ENCODE measurements at places on chromosomes 16 and 17.

DNA sequence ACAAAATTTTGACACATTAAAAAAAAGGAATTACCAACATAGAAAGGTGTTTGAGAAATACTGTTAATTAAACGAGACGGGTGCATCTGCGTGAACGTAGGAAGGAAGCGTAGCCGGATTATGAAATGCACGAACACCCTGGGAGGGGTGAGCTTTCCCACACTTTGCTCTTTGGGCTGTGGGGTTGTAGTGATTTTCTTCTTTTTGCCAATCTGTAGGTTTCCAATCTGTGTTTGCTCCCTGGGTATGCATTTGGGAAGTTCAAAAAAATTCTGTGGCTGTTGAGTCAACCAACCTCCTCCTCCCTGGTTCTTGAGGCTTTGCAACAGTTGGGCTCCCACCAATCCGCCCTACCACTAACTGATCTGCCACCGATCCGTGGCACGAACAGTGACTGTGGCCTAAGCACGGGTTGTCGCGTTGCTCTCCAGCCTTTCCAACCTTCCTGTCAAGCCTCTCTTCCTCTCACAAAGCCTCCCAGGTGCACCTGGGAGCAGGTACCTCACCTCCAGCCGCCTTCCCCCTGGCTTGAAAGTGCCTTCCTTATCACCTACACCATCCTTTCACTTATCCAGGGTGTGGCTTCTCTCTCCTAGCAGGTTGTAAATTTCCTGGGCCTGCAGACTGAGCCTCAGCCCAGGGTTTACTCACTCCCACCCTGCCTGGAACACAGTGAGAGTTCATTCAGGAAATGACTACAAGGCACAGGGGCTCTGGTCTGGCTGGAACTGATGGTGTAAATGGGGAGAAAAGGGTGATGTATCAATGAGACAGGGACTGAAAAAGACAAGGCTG lies 16.6 kb downstream of the RTN4RL1 start:
- ATAC-seq, result no peak

DNA sequence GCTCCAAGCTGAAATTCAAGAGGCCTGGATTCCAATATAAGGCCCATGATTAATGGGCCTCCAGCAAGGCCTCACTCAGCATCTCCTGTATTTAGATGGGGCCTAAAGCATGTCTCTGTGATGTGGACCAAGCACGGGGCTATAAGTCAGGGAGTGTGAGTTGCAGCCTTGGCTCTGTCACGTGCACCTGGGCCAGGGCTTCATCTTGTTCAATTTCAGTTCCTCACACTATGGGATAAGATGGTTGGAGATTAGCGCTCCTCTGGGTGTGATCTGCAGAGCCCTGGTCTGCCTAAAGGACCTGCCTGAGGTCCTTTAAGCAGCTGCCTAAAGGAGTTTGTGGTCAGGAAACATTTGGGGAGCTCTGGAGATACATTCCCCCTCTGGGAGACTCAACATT lies 25.2 kb downstream of the KLHL36 start:
- no peak for ATAC-seq

- ATAC-seq, result no peak
Observed at GRCh38 chr16:31074814-31075183, 577 bp downstream of the ZNF646 start.

DNA sequence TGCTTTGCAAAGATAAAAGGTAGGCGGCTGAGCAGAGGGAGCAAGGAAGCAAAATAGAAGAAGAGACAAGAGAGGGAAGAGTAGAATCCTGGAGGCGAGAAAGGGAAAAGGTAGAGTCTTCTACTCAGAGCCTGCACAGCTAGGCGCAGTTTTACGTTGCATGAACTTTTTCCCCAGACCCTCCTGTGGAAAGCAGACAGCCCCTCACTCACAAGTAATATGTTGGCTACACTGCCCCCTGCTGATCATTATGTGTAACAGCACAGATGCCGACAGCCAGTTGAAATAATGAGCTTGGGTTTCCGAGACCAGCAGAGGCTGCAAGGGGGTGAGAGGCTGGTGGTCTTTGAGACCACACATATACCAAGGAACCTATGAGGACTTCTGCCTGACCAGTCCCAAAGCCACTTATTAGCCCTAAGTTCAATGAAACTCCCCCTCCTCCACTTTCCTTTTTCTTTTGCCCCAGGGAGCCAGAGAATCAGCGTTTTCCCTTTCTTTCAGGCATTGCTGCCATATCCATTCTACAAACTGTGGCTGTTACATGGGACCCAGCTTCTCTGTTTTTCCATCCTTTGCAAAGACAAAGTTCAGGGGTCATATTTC lies 22.5 kb upstream of the CMTR2 start:
- no peak for ATAC-seq

DNA sequence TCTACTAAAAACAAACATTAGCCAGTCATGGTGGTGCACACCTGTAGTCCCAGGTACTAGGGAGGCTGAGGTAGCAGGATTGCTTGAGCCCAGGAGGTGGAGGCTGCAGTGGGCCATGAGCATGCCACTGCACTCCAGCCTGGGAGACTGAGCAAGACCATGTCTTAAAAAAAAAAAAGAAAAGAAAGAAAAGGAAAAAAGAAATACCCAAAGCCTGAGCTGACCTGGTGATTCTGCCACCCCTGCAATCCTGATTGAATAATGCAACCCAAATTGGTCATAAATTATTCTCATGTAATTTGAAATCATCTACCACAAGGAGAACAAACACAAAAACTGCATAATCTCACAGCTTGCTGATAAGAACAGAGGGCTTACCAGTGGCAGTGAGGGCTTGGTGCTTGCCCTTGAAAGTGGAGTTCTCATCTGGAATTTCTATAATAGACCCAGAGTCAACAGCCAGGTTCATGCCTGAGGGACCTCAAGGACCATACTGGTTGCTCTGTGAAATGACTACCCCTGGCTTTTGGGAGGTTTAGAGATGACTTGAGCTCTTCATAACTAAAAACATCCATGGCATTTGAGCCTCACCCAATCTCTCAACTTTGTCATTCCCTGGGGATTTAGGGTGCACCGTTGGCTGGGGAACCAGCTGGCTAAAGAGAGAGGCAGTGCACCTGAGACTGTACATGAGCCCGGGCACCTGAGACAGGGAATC lies 35.4 kb upstream of the TMC5 start:
- no peak for ATAC-seq

GRCh38 chr17:15083225-15083624 lies 181.9 kb downstream of the PMP22 start:
- ATAC-seq, result no peak

DNA sequence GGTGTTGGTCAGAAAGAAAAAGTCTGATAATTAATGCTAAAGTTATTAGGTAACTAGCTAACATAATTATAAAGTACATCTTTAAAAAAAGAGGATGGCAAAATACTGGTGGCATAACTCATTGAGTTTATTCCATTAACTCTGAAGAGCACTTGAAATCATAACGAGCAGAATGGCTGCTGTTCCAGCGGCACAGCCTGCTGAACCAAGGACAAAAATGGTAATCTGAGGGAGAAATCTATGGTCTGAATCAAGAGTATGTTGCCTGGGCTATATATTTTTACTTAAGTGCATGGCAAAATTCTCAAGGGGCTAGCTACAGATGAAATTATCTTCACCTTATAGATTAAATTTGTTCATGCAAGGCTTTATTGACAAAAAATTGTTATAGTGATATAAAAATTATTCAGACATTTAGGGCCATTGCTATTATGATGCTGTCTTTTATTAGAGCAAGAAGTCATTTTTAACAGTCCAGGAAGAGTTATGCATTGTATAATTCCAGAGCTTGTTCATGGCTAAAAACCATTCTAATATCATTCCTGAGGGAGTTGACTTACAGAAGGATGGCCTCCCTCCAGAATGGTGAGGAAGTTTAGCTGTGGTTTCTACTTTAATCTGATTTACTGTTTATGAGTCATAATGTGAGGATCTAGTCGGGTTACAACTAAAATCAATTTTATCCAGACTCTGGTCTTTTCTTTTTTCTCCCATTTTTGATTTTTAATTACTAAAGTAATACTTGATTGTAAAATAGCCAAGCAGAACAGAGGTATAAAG lies 41.4 kb upstream of the ANKFN1 start:
- ATAC-seq, result no peak

DNA sequence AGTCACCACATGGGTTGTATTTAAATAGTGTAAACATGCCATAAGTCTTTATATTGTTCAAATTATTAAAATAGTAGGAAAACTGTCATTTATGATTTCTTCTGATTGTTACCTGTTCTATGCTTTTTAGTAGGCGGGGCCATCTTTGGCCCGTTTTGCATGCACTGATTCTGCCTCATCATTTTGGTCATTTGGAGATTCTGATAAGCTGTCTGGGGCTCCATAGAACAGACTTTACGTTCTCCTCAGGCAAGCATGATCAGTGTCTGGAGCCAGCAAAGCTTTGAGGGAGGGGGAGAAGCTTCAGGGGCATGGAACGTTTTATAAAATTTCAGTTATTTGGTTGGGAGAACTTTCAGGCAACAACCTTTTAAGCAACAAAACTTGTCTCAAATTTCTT lies 8.8 kb downstream of the NDEL1 start:
- no peak for ATAC-seq

GRCh38 chr17:9020096-9020823 lies 1.1 kb upstream of the NTN1 start:
- ATAC-seq, result no peak

GRCh38 chr16:31700530-31701388 lies 172.8 kb upstream of the ZNF267 start:
- peak; percentile 20 for ATAC-seq

DNA sequence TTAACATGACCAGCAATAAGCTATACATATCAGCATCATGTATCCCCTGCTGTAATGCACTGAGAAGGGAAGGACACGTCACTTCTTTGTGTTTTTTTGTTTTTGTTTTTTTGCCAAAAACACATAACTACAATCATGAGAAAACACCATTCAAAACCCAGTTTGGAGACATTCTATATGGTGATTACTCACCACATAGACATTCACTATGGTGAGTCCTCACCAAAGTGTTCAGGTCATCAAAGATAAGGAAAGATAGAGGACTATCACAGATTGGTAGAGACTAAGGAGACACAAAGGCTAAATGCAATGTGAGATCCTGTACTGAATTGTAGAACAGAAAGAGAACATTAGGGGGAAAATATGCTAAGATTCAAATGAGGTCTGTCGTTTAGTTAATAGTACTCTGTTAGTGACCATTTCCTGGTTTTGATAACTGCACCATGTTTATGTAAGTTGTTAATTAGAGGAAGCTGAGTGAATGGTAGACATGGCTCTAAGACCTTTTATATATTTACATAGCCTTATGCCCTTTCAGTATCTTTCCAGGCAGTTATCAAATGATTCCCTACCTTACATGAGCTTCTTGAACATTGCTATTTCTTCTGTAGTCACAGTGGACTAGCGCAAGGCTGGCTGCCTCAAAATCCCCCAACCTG lies 46.6 kb downstream of the PIK3R5 start:
- ATAC-seq, result no peak

GRCh38 chr17:59329176-59330052 lies 2.0 kb upstream of the YPEL2 start:
- ATAC-seq, result peak; percentile 48

DNA sequence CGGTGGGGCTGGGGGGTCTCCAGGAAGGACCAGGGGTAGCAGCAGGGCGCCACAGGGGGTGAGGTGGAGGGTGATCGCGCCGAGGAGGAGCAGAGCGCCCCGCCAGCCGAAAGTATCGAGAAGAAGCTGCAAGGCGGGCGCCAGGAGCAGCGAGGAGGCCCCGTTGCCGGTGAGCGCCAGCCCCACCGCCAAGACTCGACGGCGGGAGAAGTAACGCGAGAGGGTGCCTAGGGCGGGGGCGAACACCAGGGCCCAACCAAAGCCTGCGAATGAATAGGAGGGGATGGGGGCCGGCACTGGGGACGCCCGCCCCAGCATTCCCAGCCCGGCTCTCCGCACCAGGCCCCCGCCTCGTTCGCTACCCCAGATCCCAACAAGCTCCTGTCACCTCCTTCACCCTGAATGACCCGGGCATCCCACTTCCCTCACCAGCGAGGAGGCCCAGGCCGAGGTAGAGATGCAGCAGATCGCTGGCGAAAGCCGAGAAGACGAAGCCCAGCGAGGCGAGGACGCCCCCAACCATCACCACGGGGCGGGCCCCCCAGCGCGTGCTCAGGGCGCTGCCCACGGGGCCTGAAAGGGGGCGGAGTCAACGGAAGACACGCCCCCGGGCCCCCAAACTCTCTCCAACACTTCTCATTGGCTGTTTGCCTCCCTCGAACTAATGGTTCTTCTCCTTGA lies 1.3 kb downstream of the SLC16A11 start:
- no peak for ATAC-seq

GRCh38 chr17:2697611-2698162 lies 13.9 kb downstream of the CLUH start:
- ATAC-seq, result no peak

- ATAC-seq, result no peak
Observed at GRCh38 chr17:9519583-9520272, 55.9 kb downstream of the STX8 start.
